ENCODE measurements at places on chromosomes 7 and 10.

GRCh38 chr7:129222064-129222463, 2.8 kb upstream of the AHCYL2 start:
- DNase-seq = no peak

- DNase-seq = no peak
Measured at GRCh38 chr7:77466450-77466849, 50.3 kb upstream of the GSAP start.

- DNase-seq = no peak
Measured at GRCh38 chr7:143285806-143286521, 1.2 kb downstream of the TMEM139 start.

DNA sequence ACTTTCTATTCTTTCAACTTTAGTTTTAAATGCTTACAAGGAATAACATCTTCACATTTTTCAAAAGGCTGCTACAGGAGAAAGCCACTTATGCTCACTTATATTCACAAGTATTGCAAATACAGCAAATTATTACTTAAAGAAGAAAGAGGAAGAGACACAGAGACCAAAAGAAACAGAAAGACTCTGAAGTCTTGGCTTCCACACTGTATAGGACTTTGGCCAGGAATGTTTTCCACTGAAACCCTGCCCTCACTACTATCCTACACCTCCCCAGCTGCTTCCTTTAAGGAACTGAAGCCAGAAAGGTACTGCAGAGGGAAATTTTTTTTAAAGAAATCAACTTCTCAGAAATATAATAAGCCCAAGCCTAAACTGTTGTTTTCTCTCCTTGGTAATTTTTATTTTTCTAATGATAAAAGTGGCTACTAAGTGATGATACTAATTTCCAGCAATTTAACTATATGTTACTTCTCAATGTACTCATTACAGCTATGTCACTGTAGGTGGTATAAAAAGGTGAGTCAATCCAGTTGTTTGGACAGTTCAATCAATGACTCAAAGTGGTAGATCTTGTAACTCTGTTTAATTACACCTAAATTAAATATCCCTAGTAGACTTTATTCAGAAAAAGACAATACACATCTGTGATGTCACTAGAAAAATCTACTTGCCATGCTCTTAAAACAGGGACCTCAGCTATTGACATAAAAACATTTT, 231.6 kb downstream of the GRM8 start:
- DNase-seq = no peak

DNA sequence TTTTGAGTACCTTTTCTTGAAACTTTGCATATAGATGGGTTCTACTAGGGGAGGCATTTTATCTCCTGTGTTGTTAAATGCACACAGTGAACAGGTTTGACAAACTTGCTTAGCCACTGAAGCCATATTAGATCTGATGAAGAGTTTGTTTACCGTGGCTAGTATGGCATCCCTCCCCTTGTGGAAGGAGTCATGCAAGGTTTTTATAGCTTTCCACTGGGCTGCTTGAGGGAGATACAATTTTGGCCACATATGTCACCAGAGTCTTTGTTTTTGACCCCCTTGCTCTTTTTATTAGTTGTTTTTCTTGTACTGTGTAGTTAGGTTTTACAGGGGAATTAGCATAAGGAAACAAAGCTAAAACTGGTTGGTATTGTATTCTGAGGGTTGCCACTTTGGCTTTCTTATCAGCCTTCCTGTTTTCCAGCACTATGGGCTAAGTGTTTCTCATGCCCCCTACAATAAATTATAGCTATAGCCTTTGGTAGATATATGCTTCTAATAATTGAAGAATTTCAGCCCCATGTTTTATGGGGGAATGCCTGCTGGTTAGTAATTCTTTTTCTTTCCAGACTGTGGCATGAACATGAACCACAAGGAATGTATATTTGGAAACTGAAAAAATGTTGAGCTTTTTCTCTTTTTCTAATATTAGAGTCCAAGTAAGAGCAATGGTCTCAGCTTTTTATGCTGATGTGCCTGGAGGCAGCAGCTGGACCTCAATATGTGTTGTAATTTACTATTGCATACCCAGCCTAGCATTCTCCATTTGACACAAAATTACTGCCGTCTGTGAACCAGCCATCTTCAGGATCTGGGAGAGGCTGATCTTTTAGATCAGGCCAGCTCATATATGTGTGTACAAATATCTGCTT, 18.4 kb upstream of the STEAP2 start:
- no peak for DNase-seq

DNA sequence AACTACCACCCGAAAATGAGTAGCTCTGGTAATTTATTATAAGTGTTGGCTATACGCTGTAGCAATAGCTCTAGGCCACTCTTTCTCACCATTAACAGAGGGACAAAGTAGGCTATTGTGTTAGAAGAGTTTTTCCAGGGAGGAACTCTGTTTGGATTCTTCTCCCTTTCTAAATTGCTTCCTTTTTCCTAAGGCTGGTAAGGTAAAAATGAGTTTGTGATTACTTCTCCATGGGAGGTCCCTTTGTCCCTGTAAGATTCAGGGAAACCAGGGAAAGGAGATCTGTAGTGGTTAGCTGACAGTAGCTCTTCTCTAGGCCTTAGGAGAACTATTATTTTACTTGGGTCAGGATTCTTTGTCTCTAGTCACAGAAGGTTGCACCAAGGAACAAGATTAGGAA, 23.2 kb upstream of the SEMA3E start:
- no peak for DNase-seq

- DNase-seq = no peak
Measured at GRCh38 chr7:158645842-158646241, 58.2 kb upstream of the PTPRN2 start.

- DNase-seq = no peak
Measured at GRCh38 chr7:97731736-97732564, at the start of gene TAC1. Gene TAC1, plus strand, starts transcription at chr7:97732086. Its CDS starts 527 bp downstream, at chr7:97732613.

GRCh38 chr7:2510909-2511768, 8.4 kb upstream of the LFNG start:
- DNase-seq = no peak
